ENCODE measurements at places on chromosomes 3 and 15.

DNA sequence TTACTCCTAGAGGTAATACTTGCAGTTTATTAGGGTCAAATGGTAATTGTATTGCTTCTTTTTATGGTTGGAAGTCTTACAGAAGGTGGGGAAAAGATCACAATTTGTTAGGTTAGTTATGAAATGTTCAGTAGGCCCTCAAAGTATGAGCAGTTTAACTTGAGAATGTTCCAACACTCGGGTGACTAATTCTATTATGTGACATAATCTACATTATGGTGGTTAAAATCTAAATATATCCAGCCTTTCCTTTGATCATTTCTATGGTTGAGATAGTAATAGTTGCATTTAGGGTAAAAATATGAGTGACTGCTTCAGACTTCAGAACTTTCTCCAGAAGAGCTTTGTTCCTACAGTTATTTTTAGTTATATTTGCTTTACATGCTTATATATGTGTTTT lies 19.6 kb upstream of the FBXO22 start:
- DNase-seq, result no peak

GRCh38 chr15:99106417-99107220 lies 1.7 kb downstream of the SYNM start:
- no peak for DNase-seq

DNA sequence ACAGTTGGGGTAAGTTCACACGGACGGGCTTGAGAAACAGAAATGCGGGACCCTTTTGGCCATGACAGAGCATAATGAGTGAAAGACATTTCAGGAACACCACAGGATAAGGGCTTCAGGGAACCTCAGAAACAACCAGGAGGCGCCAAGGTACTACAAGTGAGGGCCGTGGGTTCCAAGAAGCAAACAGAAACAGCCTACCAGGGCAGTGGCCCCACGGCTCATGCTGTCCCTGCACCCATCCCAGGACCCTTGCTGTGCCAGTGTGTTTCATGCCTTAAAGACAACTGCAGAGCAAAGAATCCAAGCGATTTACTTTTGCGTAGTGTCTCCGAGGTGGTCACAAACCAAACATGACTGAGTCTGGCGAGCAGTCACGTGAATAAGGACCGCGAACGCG lies 54.0 kb downstream of the RUBCN start:
- no peak for DNase-seq

DNA sequence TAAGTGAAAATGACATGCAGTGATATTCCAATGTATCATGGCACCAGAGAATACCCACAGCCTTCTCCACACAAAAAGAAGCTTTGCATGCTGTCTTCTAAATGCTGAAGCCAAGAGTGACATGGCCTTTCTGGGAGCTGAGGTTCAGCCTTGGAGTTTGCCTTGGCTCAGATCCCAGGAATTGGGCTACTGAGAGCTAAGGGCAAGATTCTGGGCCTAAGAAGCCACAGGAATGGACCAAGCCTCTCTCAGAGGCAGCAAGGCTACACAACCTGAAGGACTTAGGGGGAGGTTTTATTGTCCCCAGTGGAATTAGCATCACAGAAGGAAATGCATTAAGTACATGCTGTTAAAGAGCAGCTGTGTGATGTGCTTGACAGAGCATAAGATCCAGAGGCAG lies 1078.5 kb downstream of the TUSC7 start:
- no peak for DNase-seq

DNA sequence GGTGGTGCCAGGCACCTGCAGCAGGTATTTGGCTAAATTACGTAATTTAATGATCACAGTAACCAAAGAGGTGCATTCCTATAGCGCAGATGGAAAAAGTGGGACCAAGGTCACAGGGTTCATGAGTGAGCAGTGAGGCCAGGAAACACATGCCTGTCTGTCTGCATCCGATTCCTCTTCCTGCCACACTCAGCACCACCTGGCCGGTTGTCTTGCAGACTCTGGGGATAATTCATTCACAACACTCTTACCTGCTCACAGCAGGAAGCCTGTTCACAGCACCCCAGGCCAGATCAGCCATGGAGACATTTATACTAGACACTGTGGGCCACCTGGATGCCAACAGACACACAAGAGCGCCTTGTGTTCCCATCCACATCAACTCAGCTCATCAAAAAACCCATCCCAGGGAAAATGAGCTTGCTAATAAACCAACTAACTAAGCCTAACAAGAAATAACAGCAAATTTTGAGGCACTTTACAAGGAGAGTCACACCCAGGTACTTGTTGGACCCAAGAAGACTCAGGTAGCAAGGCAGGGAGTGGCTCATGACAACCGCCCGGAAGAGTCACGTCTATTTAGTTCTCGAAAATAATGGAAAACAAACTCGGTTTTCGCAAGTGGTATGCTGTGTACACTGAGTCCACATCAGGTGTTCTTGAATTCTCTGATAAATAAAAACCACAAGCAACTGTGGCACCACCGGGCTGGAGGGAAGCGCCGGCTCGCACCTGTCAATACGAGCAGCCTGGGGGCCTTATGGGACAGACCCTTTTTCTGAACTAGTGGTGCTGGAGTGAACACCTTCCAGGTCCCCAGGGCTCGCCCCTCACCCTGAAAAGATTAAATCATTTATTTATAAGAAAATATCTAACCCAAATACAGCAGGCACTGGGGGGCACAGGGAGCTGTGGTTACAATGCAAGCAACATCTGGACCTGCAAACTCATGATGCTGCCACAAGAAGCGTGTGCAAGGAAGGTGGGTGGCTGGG lies 40.5 kb downstream of the FAM174B start:
- DNase-seq, result no peak

- DNase-seq, result no peak
These were observed 366.8 kb downstream of the ZIC1 start for GRCh38 chr3:147775816-147776530.

DNA sequence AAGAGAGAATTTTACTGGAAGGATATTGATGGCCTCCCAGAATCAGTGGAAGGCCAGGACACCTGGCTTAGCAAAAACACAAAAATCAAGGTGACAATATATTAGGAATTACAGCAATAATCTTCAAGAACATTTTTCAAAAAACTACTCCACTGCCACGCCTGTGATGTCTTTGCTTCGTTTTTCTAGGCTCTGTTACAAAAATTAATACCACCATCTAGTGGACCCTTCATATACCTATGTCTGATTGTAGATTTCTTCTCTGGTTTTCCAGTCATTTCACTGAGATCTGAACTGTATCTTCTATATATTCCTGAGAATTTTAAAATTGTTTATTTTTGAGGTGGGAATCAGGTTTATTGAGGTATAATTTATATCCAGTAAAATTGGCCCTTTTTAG lies 5.6 kb upstream of the SLC33A1 start:
- DNase-seq, result no peak

DNA sequence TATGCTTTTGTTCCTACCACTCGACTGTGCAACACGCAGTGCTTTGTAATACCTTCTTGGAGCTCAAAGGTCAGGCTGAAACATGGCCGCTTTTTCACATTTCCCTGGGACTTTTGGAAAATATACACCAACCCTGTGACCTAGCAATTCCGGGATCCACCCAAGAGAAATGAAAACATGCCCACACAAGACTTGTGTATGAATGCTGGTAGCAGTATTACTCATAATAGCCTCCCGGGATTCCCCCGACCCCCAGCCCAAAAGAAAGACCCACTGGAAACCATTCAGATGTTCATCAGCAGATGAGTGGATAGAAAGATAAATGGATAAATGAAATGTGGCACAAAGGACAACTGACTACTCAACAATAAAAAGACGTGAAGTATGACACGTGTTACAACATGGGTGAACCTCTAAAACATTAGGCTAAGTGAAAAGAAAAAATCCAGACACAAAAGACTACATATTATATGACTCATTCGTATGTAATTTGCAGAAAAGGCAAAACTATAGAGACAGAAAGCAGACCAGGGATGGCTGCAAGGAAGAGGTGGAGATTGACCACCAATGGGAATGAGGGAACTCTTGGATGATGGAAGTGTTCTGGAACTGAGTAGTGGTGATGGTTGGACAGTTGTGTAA lies 104.1 kb downstream of the PGPEP1L start:
- DNase-seq, result no peak

- no peak for DNase-seq
These were observed 30.1 kb upstream of the SPTSSB start for GRCh38 chr3:161401389-161401788.

DNA sequence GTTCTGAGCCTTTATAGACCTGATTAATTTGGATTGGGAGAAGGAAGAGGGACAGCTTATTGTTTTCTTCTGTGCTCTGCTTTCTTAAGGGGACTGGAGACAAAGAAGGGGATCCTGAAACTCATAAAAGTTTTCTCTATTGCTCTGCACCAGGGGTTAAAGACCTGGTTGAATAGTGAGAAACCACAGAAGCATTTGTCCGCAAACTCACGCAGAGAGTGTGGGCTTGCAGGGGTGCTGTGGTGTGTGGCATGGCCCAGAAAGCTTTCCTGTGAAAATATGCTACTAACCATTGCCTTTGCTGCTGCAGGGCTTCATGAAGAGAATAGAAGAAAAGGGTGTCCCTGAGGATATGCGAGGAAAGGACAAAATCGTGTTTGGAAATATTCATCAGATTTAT lies 73.1 kb upstream of the UMPS start:
- DNase-seq, result no peak
